ENCODE measurements at places on chromosomes 7 and 10.

DNA sequence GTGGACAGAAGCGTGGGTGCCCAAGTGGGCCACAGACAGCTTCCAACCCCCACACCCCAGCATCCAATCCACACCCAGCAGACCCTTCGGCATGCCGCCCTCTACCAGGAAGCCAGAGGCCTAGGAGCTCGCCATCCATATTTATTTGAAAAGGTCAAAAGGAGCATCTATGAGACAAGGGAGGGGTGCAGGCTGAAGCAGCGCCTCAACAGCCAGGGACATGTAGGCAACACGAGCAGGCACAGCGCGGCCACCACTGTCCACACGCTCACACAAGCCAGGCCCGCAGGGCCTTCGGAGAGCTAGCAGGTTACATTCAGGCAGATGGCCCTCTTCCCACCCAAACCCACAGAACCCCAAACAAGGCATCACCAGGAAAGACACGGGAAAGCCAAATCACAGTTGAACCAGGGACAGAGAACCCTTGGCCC is 34.6 kb downstream of the PSAP start:
- no peak for DNase-seq

DNA sequence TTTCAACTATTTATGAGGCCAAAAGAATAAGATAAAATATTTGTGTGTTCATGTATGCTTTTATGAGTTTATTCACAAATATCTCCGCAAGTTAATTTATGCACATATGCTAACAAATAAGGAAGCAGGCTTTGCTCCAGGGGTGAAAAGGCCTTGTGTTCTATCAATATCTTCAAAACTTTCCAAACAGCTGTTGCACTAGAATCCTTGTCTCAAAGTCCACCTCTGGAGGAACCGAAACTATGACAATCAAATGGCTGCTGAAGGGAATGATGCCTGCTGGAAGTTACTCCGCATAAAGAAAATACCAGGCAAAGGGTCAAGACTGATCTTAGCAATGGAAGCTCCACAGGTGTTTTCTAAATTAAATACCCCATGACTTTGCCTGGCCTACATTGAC is 145.0 kb upstream of the GHITM start:
- no peak for DNase-seq

- peak; percentile 72 for DNase-seq
These were observed 27.1 kb downstream of the OGDH start for GRCh38 chr7:44633254-44634186.

DNA sequence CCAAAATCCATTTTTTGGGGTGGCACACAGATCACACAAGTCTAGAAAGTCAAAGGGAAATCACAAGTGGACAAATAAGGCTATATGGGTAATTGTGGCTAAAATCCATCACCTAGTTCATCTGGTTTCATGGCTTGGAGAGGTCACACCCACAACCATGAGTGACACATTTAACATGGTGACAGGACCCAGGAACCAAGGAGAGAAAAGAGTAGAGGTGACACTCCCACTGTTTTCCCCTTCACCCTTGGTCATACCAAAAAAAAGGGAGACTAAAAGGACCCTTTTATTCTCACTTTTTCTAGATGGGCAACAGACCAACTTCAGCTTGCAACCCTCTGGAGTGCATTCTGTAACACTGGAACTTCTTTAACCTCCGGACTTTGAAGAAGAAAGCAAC is 46.2 kb upstream of the ZNF107 start:
- DNase-seq, result no peak
